ENCODE measurements at places on chromosomes 5 and 9.
A peak's percentile ranks its signal among the peaks of the same experiment; 100 is the strongest.

DNA sequence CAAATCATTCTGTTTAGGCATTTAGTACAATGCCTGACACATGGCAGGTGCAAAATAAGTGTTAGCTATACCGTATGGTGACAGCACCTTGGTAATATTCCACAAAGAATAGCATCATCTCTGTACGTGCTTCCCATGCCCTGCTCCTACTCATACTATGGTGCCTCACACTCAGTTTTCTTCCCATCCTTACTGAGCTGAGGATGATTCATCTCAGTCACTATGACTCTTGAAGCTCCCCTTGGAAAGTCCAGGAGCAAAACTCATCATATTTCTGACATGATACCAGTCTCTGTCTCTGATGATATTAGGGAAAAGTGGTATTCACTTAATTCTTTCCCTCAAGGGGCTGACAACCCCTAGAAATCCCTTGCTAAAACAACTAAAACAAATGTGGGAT lies 423.3 kb downstream of the EFNA5 start:
- DNase-seq, result peak; percentile 15

GRCh38 chr9:69633716-69634115 lies 38.5 kb downstream of the APBA1 start:
- DNase-seq, result no peak

DNA sequence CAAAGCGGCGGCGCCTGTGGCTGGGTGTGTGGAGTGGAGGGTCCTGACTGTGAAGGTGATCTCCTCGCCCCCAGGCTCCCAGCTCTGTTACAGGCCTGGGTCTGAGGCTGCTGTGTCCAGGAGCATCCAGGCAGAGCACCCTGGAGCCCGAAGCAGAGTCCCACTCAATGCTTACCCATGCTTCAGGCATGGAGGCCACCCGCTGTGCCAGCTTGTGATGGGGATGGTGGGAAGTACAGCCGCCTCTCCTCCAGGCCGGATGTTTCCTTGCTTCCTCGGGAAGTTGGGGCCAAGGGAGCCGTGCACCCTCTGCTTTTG lies 255.9 kb upstream of the IRX1 start:
- DNase-seq, result no peak

GRCh38 chr5:155826611-155827507 lies 500.1 kb upstream of the SGCD start:
- DNase-seq, result no peak

DNA sequence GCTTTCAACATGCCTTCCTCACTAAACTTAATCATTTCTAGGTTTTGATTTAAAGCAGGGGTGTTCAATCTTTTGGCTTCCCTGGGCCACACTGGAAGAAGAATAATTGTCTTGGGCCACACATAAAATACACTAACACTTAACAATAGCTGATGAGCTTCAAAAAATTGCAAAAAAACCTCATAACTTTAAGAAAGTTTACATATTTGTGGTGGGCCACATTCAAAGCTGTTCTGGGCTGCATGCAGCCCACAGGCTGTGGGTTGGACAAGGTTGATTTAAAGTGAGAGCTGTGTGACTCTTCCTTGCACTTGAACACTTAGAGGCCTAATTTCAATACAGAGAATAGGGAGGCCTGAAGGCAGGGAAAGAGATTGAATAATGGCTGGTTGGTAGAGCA lies 598.3 kb downstream of the EFNA5 start:
- DNase-seq, result no peak

DNA sequence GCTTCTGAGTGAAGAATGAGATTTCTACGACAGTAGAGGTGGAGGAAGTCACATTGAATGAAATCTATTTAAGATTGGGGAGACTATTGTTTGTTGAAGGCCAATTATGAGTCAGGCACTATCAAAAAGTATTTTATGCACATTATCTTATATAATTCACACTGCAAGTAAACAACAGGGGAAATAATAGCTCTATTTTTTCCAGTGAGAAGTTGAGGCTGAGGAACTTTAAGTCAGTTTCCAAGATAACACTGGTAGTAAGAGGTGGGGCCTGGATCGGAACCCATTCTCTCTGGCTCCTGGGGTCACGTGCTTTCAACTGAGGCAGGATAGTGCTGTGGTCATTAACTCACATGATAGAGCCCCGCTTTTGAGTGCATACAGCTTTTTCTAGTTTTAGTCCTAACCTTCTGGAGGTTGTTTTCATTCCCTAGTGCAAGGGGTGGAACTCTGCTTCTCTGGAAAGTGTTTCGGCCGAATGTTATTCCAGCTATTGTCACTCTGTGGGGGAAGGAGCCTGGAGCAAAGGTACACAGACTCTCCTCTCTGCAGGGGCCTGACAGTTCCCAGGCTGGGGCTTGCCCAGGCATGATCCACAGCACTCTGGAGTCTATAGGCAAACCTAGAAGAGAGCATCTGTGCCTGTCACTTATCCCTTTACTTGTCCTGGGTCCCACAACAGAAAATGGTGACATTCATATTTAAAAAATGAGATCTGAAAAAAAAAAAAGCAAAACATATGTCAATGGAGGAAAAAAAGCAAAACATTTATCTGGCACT lies 352.4 kb upstream of the ACTBL2 start:
- no peak for DNase-seq

DNA sequence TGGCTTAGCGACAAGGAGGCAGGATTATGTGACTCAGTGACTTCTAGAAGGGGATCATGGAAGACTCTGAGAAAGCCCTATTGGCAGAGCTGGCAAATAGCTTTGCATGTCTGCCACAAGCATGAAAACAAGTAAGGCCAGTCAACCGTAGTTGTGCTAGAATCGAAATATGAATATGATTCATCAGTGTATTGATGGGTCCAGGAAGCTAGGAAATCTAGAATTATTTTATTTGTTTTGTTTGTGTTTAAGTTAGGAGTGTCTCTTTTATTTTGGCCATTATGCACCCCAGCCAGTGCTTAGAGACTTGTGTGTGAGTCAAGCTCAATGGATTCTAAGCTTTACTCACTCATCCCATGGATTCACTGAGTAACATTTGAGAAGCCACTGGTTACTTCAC lies 3.8 kb upstream of the ITGA2 start:
- no peak for DNase-seq

- DNase-seq, result no peak
Measured at GRCh38 chr9:75389101-75389500, 300.8 kb downstream of the OSTF1 start.

DNA sequence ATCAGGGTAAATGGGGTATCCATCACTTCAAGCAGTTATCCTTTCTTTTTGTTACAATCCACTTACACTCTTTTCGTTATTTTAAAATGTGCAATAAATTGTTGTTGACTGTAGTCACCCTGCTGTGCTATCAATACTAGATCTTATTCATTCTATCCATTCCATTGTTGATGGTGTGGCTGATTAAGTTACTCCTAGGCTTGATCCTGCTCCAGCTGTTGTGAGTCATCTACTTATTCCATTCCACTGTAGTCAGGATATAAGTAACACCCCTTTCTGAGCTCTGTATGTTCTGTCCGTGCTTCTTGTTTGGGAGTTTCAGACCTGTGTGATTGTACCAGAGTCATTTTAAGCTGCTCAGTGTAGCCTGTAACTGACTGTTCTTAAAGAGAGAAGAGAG lies 122.5 kb upstream of the RUSC2 start:
- no peak for DNase-seq

DNA sequence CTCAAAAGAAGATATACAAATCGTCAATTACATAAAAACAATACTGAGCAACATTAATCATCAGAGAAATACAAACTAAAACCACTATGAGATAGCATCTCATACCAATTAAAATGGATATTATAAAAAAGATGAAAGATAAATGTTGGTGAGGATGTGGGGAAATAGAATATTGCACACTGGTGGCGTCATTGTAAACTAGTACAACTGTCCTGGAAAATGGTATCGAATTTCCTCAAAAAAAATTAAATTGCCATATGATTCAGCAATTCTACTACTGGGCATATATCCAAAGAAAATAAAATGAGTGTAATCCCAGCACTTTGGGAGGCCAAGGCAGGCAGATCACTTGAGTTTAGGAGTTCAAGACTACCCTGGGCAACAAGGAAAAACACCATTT lies 326.0 kb upstream of the FTMT start:
- no peak for DNase-seq

GRCh38 chr5:56319526-56320181 lies 86.5 kb upstream of the ANKRD55 start:
- no peak for DNase-seq

DNA sequence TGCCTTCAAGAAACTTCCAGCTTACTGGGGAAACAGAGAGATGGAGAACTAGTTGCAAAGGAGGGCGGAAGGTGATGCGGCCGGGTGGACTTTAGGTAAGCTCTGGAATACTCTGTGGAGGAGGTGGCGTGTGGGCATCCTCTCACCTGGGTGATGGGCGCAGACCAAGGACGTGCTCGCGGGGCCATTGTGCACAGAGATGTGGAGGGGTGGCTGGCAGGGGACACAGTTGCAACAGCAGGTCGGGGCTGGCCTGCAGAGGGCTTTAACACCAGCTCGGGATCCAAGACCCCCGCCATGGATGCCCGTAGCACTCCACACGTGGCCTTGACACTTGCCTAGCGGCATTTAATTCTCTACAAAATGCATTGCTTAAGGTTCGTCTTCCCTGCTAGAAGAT lies 26.6 kb downstream of the IER5L start:
- no peak for DNase-seq

DNA sequence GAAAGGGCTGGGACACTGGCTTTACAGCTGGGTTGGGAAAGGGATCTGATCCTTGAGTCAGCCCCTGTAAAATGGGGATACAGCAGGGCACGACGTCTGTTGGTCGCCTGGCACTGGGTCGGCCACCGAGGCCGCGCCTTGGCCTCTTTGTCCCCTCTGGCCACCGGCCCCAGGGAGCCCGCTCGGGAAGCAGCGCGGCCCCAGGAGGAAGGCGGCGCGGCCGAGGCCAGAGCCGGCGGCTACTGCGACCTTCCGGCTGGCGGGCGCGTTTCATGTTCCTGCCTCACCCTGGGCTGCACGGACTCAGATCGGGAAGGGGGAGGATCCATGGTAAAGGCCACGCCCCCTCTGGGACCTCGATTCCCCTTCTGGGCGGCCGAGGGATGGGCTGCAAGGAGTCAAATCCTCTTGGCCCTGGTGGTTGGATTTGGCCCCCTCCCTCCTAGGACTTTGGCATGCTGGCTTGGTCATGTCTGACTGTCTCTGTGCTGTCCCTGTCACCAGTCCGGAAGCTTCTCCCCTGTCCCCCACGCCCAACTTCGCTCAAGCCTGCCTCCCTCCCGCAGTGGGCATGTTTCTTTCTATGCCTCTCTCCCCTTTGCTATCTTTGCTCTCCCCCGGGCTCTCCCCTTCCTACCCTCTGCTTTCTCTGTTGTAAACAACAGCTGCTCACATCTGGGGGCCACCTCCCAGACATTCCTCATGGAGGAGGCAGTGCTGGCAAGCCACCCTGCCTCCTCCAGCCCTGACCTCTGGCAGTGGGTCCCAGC lies 25.8 kb downstream of the FPGS start:
- peak; percentile 87 for DNase-seq

DNA sequence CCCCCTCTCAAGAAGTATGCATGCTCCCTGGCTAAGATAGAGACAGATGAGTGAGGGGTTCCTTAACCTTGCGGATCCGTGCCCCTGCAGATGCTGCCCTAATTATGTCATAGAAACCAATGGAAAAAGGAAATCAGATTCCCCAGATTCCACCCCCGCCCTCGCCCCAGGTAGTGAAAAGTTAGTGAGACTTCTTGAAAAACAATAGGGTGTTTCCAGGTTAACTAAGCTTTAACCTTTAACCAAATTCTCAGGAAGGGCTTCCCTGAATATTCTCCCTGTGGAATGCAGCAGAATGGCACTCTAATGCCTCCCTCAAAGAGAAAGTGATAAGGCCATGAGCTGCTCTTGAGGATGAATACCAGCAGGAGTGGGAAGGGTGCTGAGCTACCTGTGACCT lies 116.0 kb upstream of the RANBP3L start:
- DNase-seq, result no peak

GRCh38 chr5:52784737-52785136 lies 3.0 kb upstream of the ITGA1 start:
- DNase-seq, result peak; percentile 92

DNA sequence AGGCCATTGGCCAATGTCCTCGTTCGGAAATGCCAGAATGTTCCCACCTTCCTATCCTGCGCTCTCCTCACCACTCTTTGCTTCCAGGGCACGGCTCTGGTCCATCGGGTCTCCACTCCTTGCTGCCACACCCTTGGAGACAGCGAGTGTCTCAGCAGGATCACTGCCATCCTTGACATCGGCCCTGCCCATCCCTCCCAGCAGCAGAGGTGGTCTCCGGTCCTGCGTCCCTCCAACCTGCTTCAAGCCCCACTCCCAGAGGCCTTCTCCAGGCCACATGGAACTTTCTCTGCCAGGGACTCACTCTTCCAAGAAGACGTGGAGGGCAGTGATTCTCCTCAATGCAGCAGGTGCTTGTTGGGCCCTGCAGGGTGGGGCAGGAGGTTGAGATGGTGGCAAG lies 42.7 kb downstream of the IRX2 start:
- no peak for DNase-seq

GRCh38 chr9:70411121-70411929 lies 3.1 kb downstream of the KLF9 start:
- no peak for DNase-seq

DNA sequence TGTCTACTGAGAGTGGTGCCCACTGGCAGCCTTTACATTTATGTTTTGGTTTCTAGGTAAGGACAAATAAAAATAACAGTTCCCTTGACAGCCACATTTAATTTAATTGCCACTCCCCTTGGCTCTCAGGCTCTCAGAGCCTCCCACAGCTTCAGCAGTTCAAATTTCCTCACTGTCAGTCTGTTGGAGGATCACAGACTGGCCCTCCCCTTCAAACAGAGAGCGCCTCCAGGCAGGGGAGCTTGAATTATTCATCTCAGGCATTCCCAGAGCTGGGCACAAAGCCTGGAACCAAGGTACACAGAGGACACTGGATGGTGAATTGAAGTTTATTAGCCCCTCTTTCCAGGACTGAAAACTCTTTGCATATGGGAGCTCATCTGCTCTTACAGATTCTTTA lies 407.7 kb downstream of the SPOCK1 start:
- no peak for DNase-seq

- DNase-seq, result no peak
Measured at GRCh38 chr5:107979291-107979690, 308.6 kb upstream of the EFNA5 start.

- DNase-seq, result peak; percentile 1
Measured at GRCh38 chr5:45277860-45278259, 418.3 kb downstream of the HCN1 start.

DNA sequence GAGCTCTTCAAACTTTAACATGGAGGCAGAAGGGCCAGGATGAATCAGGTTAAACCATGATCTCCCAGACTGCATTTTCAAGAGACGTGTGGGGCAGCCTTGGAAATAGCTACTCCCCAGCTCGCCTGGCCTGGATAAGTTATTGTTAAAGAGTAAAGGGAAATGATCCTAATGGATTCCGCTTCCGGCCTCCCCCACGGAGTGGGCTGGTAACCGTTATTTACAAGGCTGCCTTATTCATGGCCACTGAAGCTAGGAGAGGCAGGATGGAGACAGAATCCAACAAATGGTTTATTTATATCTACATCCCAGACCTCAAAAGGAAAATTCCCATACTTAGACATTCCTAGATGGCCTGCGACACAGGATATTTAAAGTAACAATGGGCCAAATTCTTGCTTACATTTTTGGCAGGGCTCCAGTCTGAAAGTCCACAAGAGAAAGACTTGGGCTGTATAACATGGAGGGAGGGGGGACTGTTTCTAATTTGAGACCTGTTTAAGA lies 27.9 kb downstream of the SPRY4 start:
- no peak for DNase-seq
